AG04449 (cell line): ENCODE measurements at places on chromosomes 4 and X.
A peak's percentile ranks its signal among the peaks of the same experiment; 100 is the strongest.

GRCh38 chr4:147924604-147925412 is 192.9 kb downstream of the ARHGAP10 start:
- no peak for DNase-seq

- no peak for DNase-seq
Measured at GRCh38 chr4:129578336-129578735, 482.4 kb downstream of the C4orf33 start.

- no peak for DNase-seq
Measured at GRCh38 chr4:38470735-38471262, 193.2 kb upstream of the KLF3 start.

GRCh38 chr4:7238300-7238960 is 46.1 kb downstream of the SORCS2 start:
- DNase-seq, result no peak

GRCh38 chrX:140971099-140971795 is 31.1 kb upstream of the SPANXB1 start:
- no peak for DNase-seq

GRCh38 chr4:54169176-54169575 is 59.9 kb upstream of the PDGFRA start:
- DNase-seq, result no peak

GRCh38 chrX:150236327-150236726 is 126.8 kb upstream of the MAMLD1 start:
- no peak for DNase-seq

GRCh38 chr4:116015549-116015948 is 902.1 kb upstream of the NDST4 start:
- DNase-seq, result no peak

DNA sequence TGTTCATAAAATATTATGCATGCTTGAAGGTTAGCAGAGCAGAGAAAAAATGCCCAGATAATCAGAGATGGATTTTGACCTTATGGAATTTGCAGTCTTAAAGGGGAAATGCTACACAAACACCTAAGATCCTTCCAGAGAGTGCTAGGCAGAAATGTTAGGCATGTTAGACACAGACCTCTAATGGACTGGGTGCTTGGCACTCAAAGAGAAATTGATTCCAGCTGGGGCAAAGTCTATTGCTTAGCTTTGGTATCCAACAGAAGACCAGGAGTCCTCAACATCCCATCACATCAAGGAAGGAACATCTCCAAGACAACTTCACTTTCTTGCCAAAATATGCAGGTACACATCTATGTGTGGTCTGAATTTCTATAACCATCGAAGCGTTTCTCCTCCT is 32.2 kb upstream of the PPARGC1A start:
- no peak for DNase-seq

DNA sequence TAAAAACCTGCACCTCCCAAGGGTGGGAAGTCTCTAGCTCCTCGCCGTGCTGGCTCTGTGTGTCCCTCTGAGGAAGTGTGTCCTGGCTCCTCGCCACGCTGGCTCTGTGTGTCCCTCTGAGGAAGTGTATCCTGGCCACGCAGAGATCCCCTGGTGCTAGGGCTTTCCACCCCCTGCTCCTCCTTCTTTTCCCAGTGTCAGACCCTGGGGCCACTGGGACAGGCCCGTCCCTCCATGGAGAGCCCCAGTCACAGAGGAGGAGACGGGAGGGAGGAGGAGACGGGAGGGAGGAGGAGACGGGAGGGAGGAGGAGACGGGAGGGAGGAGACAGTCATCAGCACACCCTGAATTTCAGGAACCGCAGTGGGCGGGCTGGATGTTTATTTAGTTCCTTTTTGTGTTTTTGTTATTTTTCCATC is 53.8 kb upstream of the HGFAC start:
- DNase-seq, result no peak

- no peak for DNase-seq
Measured at GRCh38 chr4:61214680-61215079, 14.6 kb downstream of the ADGRL3 start.

- DNase-seq, result no peak
Measured at GRCh38 chrX:73832319-73832718, 269.3 kb downstream of the CHIC1 start.

- no peak for DNase-seq
Measured at GRCh38 chr4:48483006-48483776, at the start of gene SLC10A4. SLC10A4 (plus strand) TSS chr4:48483343; CDS start chr4:48483562, 219 bp downstream.

- no peak for DNase-seq
Measured at GRCh38 chrX:44596277-44596676, 53.6 kb upstream of the FUNDC1 start.

GRCh38 chr4:88147799-88148217 is 10.6 kb downstream of the ABCG2 start:
- DNase-seq, result no peak

GRCh38 chrX:3697701-3698279 is 15.7 kb downstream of the PRKX start:
- peak; percentile 33 for DNase-seq

- DNase-seq, result no peak
Measured at GRCh38 chr4:44632089-44632488, 19.3 kb downstream of the YIPF7 start.

- no peak for DNase-seq
Measured at GRCh38 chr4:155445306-155445705, 68.5 kb upstream of the MAP9 start.

GRCh38 chrX:154815274-154815818 is 10.1 kb upstream of the MPP1 start:
- DNase-seq, result peak; percentile 10

DNA sequence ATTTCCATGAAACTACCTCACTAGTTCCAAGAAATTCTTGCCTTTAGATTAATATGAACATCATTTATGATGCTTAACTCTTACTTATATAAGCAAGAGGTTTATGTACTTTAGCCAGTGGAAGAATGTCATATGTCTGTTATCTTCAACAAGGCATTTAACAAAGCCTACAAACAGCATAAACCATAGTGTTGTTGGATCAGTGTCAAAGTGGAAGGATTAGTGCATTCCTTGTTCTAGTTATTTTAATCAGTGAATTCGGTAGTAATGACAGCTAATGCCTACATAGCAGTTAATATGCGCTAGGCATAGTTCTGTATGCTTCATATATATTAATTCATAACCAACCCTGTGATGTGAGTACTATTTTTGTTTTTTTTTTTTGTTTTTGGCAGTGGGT is 3.1 kb downstream of the PI4K2B start:
- no peak for DNase-seq

DNA sequence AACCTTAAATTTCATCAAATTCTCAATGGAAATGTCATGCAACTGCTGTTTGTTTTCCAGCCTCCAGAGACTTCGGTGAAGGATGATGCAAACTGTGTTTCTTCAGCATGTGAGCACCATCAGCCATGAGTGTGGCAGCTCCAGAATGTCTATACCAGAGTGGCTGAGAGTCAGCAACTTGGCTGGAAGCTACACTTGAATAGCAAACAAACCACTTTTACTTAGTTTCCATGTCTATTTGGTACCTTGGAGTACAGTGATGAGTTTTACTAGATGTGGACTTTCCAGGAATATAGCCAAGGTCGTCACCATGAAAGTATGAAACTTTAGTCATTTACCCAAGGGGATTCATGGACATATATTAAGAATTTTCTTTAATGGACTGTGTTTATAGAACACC is 4.3 kb upstream of the IL21 start:
- DNase-seq, result no peak

- DNase-seq, result no peak
Measured at GRCh38 chrX:331151-331824, 12.7 kb upstream of the GTPBP6 start.

DNA sequence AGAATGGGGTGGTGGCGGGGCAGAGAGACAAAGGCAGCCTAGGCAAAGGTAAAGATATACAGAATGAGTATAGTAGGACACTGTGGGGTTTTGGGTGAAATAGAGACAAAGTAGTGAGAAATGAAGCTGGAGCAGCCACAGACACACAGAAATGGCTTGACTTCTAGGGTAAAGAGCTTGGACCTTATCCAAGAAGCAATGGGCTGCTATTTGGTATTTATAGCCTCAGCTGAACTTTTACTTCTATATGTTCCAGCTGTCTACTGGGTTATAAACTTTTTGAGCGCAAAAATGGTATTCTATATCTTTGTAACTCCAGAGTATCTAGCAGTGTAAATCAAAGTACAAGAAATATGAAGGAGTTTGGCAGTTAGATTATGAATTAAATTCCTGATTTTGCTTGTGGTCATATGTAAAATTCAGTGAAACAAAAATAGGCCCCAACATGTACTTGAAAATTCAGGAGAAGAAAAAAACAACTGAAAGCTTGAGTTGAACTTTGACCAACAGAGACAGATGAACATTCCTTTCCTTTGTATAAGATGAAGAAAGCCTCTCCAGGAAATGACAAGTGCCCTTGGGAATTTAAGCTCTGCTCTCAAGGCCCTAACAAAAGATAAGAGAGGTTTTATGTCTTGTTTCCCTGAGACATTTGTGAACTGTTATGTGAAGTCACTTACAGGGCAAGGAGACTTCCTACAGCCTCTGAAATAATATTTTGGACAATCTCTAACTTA is 354.1 kb downstream of the CHIC1 start:
- peak; percentile 36 for DNase-seq

DNA sequence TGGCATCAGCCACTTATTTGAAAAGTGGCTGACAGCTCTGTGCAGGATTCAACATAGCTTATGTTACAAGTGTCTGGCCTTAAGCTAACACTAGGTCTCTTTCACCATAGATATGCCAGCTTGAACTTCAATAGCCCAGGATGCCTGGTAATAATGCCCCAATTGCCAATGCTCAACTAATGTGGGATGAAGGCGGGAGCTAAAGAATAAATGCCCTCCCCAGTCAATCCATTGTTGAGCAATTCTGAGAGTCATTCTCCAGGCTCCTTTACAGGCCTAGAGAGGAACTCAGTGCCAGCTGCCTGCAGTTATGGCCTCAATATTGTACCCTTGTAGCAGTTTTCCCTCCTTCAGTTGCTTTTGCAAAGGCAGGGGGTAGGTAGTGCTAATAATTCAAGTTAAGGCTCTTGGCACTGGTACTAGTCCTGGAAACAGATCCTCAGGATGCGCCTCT is 460.2 kb downstream of the GABRG1 start:
- no peak for DNase-seq
